Activated CD4-positive, alpha-beta T cell treated with anti-CD3 and anti-CD28 coated beads, Interleukin-2, amount 50 U/mL, for 4 hours (primary cell): ENCODE measurements at places on chromosomes 6 and 20.

- no peak for DNase-seq
These were observed 172.6 kb downstream of the CD83 start for GRCh38 chr6:14290041-14290771.

- no peak for DNase-seq
These were observed 10.4 kb upstream of the ABHD16B start for GRCh38 chr20:63850689-63851547.

- no peak for DNase-seq
These were observed 20.3 kb downstream of the POFUT1 start for GRCh38 chr20:32227744-32228688.

DNA sequence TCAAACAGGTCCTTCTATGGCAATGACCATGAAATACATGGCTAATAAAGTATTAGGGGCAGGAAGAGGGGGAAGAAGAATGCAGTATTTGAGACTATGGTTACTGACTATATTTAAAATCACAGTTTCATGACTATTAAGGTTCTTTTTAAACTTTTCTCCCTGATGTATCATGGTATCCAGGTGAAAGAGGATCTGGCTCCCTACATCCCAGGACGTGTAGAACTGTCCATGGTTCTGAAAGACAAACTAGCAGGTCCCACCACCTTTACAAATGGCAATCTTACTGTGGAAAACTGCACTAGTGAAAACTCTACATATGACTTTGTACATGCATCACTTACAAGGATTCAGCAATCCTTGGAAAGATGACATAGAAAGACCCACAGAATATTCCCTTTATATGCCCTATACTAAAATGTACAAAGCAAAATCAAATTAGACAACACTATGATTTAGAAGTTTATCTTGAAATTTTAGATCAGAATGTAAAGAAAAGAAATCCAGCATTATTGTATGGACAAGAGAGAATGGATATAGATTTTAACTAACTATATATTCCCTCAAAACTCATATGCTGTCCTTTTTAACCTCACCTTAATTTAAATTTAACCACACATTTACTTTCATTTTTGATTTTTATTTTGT lies 33.5 kb downstream of the RPP21 start:
- no peak for DNase-seq

DNA sequence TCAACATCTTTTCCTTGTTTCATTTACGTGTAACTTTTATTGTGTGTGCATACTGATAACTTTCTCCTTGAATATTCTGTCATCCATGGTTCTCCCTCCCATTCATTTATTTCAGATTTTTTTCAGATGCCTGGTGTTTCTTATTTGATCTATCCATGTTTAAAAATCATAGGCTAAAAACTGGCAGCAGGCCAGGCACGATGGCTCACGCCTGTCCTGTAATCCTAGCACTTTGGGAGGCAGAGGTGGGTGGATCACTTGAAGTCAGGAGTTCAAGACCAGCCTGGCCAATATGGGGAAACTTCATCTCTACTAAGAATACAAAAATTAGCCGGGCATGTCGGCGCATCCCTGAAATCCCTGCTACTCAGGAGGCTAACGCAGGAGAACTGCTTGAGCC lies 31.1 kb downstream of the ABT1 start:
- DNase-seq: no peak

- no peak for DNase-seq
These were observed 52.9 kb downstream of the NOL4L start for GRCh38 chr20:32532246-32532645.

- no peak for DNase-seq
These were observed 48.6 kb downstream of the PSMB1 start for GRCh38 chr6:170504479-170504878.

DNA sequence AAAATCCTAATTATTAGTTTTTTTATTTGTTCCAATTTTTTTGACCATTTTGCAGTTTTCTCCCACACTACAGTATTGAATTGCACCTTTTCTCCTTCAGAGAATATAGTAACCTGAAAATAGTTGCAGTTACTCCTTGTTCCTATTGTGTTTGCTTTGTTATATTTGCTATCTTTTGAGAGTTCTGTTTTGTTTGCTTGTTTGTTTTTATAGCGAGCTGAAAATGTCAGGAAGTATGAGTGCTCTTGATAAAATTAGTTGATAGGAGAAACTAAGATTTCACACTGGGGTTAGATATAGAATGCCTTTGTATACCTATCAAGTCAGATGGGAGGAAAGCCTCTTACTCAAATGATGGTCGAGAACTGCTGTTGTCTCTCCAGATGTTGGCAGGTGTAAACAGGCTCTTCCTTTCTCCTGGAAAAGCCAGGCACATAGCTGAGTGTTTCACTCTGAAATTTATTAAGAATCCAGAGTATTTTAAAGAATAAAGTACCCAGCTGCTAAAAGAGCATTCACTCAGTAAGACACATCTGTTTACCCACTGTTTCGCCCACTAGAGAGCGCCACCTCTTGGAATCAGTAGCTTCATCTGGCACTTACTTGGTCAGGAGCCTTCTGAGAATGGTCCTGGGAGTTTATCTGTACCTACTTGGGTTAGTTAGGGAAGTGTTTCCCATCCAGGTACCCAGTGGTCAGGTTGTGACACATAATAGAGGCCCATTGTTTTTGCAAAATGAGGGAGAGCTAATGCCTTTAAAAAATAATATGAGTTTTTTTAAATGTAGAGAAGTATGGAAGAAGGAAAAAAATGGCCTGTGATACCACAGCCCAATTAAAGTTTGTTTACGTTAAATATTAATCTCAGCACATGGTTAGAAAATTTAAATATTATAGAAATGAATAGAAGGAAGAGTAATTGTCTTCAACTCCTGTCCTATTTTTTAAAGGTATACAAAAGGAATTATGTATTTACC lies 11.2 kb downstream of the NT5DC1 start:
- no peak for DNase-seq

DNA sequence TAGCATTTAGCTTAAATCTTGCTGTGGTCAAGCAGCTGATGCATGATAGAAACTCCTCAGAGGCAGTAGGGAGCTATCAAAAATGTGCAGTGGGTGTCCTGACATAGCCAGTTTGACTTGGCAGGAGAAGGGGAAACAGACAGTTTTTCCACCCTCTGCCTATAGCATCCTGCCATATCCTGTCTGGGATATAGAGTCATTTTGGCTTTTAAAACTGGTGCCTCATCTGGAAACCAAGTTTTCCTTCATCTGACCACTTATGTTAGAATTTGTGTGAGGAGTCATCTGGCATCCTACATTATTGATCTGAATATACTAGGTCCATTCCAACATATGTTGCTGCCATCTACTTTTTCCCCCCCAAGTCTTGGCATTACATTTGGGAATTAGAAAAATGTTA lies 284.1 kb downstream of the CD109 start:
- DNase-seq: no peak

GRCh38 chr6:154111025-154111424 lies 72.0 kb downstream of the OPRM1 start:
- DNase-seq: no peak

DNA sequence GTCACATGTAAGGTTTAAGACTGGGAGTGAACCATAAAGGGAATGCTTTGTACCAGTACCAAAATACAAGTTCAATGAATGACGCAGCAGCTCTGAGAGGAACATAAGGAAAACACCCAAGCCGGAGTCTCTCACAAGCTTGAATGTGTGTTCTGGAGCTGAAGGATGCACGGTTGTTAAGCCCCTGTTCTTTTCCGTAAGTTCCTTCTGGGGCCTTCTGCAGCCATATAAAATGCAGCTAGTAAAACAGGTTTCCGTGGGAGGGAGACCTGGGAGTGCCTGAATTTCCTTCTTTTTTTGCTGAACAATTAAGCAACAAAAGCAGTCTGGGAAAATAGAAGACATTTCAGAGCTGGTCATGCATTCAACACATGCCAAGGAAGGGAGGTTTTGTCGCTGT lies 73.2 kb upstream of the JAG1 start:
- DNase-seq: no peak

- no peak for DNase-seq
These were observed 26.2 kb downstream of the CTCFL start for GRCh38 chr20:57498425-57499400.

DNA sequence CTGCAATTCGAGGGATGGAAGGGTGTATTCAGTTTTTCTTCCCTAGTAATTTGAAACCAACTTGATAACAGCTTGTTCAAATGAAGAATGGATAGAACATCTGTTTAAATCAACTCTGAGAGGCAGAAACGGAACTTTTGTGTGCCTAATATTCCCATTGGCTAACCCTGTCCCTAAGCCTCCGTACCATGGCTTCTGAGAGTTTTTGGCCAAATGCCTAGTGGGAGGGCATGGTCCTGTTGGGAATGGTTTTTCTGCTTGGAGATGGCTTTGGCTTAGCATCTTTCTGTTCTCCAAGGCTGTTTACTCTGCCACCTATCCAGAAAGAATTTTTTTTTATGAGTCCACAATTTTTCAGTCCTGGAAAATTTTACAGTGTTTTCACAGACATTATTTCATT lies 126.7 kb upstream of the MLIP start:
- no peak for DNase-seq

DNA sequence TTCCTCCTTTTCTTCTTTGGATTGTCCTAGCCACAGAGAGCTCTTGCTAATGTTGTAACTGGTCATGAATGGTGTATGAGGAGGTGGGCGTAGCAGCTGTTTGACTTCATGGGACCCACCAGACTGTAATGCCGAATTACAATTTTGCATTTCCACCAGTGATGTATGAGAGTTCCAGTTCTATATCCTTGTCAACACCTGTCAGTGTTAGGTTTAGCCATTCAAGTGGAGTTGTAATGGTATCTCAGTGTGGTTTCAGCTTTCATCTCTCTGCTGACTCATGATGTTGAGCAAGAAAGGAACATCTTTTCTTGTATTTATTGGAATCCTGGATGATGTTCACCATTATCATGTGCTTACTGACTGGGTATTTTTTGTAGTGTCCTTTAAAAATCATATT lies 5.1 kb downstream of the IGF2R start:
- no peak for DNase-seq

GRCh38 chr6:17281100-17281496 lies at the start of gene RBM24:
Gene RBM24 (plus strand): TSS chr6:17281361. CDS start chr6:17281582, 221 bp downstream.
- no peak for DNase-seq

- no peak for DNase-seq
These were observed 78.8 kb downstream of the TAF4 start for GRCh38 chr20:61986762-61987321.
